NCI-H510A (cell line): ENCODE measurements at places on chromosomes 1 and 21.

GRCh38 chr1:207807690-207808321 lies 56.0 kb downstream of the CD46 start:
- DNase-seq: no peak

- DNase-seq: no peak
Measured at GRCh38 chr1:247528812-247529474, 7.3 kb downstream of the OR2C3 start.

GRCh38 chr1:230262867-230263567 lies 163.1 kb downstream of the PGBD5 start:
- DNase-seq: no peak

DNA sequence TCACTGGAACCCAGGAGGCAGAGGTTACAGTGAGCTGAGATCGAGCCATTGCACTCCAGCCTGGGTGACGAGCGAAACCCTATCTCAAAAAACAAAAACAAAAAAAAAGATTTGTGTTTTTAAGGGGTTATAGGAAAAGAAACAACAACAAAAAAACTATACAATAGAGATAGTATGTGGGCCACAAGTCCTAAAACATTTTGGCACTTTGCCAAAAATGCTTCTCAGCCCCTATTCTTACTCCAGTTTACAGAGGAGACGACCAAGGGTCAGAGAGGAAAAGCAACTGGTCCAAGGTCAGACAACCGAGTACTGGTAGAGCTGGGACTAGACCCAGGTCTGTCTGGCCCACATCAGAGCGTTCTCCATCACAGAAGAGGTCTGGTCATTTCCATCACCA lies 3.0 kb downstream of the FBXO44 start:
- DNase-seq: no peak

GRCh38 chr1:213327017-213327667 lies 276.1 kb downstream of the RPS6KC1 start:
- no peak for DNase-seq

- no peak for DNase-seq
Measured at GRCh38 chr1:2633936-2634491, 1.2 kb upstream of the MMEL1 start.

- DNase-seq: no peak
Measured at GRCh38 chr1:162327788-162328165, 48.9 kb downstream of the SPATA46 start.

DNA sequence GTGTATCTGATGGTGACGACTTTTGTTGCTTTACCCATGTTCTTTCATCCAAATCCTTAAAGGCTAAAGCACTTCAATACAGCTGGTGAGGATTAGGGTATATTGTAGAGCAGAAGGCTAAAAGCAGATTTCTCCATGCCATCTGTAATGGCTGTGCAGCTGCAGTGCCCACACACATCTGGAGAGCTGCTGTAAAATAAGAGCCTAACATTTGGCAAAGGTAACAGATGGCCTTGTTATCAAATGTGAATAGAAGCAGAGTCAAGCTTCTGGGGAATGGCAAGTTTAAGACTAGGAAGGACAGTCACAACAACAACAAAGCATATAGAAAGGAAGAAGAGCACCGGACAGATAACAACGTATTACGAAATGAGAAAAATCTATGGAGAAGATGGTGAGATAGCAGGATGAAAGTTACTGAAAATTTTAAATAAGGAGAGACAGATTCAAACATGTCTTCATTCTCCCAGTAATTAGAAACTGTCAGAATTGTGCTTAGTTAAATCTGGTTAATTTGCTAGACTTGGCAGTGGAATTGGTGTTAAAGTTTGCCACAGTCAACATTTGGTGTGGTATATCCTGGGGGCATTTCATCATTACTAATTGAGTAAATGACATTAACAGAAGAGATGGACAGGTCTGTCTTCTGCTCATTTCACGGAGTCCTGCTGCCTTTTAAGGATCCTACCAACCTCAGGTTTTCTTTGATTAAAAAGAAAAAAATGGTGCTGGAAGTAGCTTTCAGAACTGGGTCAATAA lies 1093.2 kb downstream of the ADGRL2 start:
- no peak for DNase-seq

DNA sequence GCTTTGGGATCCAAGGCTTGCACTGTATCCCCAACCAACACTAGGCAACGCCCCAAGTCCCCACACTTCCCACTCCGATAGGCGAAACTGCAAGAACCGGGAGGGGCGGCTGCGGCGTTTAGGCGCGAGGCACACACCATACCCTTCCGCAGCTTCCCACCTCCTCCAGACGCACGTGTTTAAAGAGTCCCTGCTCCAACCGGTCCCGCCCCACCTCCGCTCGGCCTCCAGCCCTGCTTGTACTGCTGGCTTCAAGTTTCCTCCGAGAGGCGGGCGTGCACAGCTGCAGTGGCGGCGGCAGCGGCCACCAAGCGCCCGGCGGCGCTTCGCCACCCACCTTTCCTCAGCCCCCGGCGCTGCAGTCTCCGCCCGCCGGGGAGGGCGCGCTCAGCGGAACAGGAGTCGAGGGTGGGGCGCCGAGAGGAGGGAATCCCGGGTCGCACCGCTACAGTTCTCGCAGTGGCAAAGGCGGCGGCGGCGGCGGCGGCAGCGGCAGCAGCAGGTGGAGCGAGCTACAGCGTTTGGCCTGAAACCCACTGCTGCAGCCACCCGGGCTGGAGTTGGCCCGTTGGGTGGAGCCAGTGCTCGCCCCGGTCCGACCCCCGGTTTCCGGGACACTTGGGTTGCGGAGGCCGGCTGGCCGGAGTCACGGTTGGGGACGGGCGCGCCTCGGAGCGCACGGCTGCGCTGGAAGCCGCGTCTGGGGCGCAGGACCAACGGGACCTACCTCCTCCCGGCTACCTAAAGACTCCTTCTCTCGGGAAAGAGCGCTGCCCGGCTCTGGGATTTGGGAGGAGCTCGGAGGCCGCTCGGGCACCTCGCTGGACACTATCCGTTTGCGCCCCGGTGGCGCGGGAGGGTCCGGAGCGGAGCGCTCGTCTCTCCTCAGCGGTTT lies at the start of gene CNIH3:
TSS of gene CNIH3 (plus strand) at position 457 of the 895 bp plus-strand sequence. CDS start 858 bp downstream, outside the sequence.
- peak; percentile 87 for DNase-seq

DNA sequence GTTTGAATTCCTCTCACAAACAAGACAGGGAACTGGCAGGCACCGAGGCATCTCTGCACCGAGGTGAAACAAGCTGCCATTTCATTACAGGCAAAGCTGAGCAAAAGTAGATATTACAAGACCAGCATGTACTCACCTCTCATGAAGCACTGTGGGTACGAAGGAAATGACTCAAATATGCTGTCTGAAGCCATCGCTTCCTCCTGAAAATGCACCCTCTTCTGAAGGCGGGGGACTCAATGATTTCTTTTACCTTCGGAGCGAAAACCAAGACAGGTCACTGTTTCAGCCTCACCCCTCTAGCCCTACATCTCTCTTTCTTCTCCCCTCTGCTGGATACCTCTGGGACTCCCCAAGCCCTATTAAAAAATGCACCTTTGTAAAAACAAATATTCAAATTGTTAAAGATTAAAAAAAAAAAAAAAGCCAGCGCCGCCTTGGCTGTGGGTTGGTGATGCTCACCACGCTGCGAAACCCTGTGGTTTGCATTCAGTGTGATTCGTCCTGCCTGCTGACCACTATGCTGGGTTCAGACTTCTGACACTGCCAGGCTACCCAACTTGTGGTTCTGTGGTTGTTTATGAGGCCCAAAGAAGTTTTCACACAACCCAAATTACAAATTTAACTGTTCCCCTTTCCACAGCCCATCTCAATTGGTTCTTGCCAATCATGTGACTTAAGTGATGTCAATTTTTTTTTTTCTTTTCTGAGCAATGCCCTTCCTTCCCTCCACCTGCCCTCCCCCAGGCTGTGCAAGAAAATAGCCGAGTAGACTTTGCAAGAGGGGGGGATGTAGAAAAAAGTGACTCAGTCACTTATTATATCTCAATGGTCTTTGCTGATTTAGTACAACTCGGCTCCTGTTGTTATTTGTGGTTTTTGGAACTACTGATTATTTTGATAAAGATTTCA lies at the start of gene RUNX1:
TSS of gene RUNX1 (minus strand) at position 597 of the 912 bp plus-strand sequence.
- no peak for DNase-seq

DNA sequence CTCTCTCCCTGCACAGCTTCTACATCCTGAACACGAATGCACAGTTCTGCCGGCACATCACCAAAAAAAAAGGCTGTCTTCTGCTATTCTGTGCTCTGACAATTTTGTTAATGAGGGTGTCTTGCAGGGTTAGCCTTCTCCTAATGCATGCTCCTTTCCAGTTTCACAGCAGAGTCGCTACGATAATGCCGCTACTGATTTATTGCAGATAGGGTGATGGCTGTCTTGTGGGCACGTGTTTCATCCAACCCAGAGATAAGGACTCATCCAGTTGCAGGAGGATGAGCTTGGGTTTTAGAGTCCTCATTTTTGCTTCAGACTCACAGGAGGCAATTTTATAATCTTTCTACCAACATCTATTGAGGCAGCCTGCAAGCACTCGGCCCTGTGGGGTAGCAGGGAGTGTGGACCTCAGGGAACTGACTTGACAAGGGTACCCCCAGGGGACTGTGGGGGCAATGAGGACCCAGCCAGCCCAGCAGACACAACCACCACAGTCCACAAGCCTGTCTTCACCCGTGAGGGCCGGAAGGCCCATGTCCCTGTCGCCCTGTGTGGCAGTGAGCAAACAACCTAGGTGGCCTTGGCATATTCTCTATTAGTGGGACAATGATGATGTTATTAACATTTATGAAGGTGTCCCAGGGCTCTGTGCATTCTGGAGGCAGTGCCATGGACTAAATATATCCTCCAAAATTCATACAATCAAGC lies 15.4 kb upstream of the UTS2 start:
- DNase-seq: no peak

- no peak for DNase-seq
Measured at GRCh38 chr1:48704736-48705135, 72.0 kb downstream of the BEND5 start.

GRCh38 chr1:179601093-179601492 lies 9.5 kb downstream of the TDRD5 start:
- DNase-seq: no peak

DNA sequence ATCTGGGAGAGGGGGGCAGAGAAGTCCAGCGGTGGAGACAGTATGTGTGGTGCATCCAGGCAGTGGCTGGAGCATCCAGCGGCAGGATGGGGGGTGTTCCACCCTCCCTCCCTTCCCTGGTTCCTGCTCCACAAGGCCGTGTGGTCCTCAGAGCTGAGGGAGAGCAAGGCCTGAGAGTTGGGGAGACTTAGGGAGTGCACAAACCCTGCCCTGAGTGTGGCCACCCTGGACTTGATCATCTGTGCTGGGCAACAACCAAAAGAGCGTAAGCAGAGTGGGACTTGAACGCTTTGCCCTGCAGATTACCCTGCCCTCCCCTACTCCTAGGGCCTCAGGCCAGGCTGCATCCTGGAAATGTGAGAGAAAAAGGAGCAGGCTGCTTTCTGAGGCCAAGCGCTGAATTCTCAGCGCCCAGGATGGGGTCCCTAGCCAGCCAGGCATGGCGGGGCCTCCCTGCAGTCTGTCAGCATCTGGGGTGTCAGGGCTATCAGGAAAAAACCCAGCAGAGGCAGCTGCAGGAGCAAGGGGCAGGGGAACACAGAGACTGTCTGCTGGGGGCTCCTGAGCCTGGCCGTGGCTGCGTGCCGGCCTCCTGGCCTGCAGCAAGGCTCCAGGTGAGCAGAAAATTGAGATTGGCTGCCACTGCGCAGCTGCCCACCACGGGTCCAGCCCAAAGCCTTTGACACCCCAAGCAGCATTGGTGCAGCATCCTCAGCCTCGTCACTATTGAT lies 266.2 kb downstream of the NPHP4 start:
- DNase-seq: no peak

- no peak for DNase-seq
Measured at GRCh38 chr1:20609541-20609940, 20.6 kb downstream of the CDA start.

DNA sequence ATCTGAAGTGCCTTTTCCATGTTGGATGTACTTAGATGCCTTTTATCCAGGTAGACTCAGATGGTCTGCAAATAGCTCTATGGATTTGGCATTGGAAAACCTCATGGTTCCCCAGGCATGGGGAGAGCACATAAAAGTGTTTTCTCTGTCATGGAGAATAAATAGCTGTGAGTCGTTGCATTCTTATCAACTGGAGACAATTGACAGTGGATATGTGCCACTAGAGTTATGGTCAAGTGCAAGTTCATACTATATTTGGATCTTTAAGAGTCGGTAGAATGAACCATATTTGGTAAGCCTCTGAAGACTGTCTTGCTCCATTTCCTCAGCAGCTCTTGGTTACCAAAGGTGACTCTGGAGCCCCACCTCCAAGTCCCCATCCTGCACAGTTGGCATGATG lies 83.7 kb downstream of the ROR1 start:
- DNase-seq: no peak

DNA sequence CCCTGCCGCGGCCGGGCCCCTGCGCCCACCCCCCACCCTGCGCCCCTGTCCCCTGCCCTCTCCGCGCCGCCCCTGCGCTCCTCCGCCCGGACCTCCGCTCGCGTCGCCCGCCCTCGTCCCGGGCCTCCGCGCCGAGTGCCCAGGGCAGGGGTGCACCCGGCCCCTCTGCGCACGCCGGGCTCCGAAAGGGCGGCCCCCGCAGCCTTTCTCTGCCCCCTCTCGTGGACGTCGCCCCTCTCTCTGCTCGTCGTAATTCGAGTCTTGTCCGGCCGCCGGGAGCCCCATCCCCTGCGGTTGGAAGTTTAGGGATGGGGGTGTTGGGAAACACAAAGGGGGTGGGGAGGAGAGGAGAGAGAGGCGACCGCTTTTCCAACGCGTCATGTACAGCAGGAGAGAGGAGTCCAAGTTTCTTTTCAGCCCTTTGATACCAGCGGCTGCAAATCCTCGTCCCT lies 407 bp downstream of the GALNT2 start:
- no peak for DNase-seq

DNA sequence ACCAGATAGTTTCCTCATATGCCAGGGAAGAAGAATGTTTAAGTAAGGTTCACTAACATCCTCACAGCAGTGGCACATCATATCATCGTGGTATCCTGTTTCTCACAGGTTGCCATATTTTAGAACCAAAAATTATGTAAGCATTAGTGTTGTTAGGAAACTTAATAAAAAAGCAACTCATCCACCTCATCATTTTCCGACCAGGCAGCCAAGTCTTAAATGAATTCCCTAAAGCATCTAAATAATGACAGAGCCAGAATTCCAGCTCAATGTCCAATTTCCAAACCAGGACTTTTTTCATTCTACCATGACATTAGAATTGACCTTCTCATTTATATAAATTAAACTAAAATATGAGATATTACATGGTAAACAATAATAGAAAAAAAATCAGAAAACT lies 272.7 kb downstream of the NTNG1 start:
- no peak for DNase-seq

DNA sequence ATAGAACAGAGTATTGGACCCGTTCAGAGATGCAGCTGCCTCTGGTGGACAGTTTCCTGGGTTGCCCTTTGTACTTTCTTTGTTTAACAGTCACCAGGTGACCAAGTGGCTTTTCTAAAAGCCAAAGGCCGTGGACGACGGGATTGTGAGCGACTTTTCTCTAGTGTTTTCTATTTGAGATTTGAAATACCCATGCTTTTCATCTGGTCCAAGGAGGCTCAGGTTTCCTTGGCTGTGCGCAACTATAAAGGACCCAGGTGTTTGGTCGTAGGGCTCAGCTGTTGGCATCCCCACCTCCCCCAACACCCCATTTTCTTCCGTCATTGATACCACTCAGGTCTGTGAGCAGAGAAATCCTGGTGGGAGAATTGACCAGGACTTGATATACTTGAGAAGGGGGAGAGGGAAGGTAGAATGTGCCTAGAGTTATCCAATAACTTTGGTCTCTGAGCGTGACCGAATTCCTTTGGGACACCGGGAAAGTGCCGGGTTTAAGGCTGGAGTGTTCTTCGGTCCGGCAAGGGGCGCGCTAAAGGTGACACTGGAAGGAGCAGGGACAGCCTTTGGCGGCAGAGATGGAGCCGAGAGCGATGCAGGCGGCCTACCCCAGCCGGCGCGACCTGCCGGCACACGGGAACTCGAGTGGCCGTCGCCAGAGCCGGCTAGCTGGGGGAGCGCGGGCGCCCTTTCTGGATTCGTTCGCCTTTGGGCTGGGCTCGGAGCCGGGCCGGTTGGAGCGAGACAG lies 83.4 kb upstream of the BMP8A start:
- peak; percentile 76 for DNase-seq
